A549 treated with RU486 at 1 μM for 4 hours (cell line): ENCODE measurements at places on chromosomes 16 and 17. TPM values are rescaled to one million over a fixed set of nuclear protein-coding genes. Genes with fewer than 3 reads are reported as not detected.

The HLF gene
- 0.05 to 0.42 TPM (median 0.19 TPM) in 5 replicates for total RNA-seq

The MYH8 gene
- not detected in 5 replicates for total RNA-seq

The CENPN gene
- 65.0 to 120 TPM (median 76.0 TPM) in 5 replicates for total RNA-seq

The GPR139 gene
- total RNA-seq, result not detected in 5 replicates

The RPRML gene
- 0.48 to 0.84 TPM (median 0.67 TPM) in 5 replicates for total RNA-seq

The GAST gene
- 0.57 TPM in 1 of 5 replicates, not detected in the others for total RNA-seq

The FOXC2 gene
- 2.1 to 3.4 TPM (median 2.9 TPM) in 5 replicates for total RNA-seq

The HMOX2 gene
- 51.4 to 58.9 TPM (median 55.7 TPM) in 5 replicates for total RNA-seq

The MATCAP1 gene
- 3.0 to 6.4 TPM (median 5.2 TPM) in 5 replicates for total RNA-seq

The CPNE7 gene
- 41.6 to 67.2 TPM (median 63.9 TPM) in 5 replicates for total RNA-seq

The SOST gene
- total RNA-seq, result not detected in 5 replicates

The CA5A gene
- not detected in 5 replicates for total RNA-seq

The CES1 gene
- total RNA-seq, result 28.7 to 51.1 TPM (median 32.7 TPM) in 5 replicates

The ICAM2 gene
- 0.08 TPM in 1 of 5 replicates, not detected in the others for total RNA-seq

The FBRS gene
- 29.2 to 47.0 TPM (median 41.2 TPM) in 5 replicates for total RNA-seq

The STH gene
- total RNA-seq, result not detected in 5 replicates

The ARL5C gene
- not detected in 5 replicates for total RNA-seq

The MT1A gene
- 17.0 to 21.0 TPM (median 17.8 TPM) in 5 replicates for total RNA-seq

The ADGRG3 gene
- total RNA-seq, result 0.16 to 0.79 TPM (median 0.62 TPM) in 5 replicates

The C16orf46 gene
- total RNA-seq, result 0.62 to 1.5 TPM (median 0.92 TPM) in 5 replicates

The KRTAP17-1 gene
- not detected in 5 replicates for total RNA-seq

The KRT40 gene
- total RNA-seq, result not detected in 5 replicates

The PRAC1 gene
- total RNA-seq, result not detected in 5 replicates

The NT5C gene
- 82.9 to 136 TPM (median 131 TPM) in 5 replicates for total RNA-seq

The TMEM95 gene
- not detected in 5 replicates for total RNA-seq

The CA7 gene
- total RNA-seq, result not detected in 5 replicates

The STAC2 gene
- total RNA-seq, result 0.12 to 0.34 TPM (median 0.21 TPM) in 5 replicates

The GCGR gene
- 0.13 to 0.36 TPM (median 0.17 TPM) in 4 of 5 replicates, not detected in the other for total RNA-seq

The SPAG9 gene
- 79.4 to 95.8 TPM (median 83.0 TPM) in 5 replicates for total RNA-seq

The SLC16A13 gene
- total RNA-seq, result 8.8 to 12.1 TPM (median 10.0 TPM) in 5 replicates

The KLHL10 gene
- 0.08 to 0.09 TPM (median 0.08 TPM) in 3 of 5 replicates, not detected in the others for total RNA-seq

The PIPOX gene
- 0.19 to 0.35 TPM (median 0.24 TPM) in 4 of 5 replicates, not detected in the other for total RNA-seq

The CCL16 gene
- total RNA-seq, result not detected in 5 replicates

The COX6A2 gene
- total RNA-seq, result not detected in 5 replicates

The ZFP1 gene
- total RNA-seq, result 10.0 to 12.7 TPM (median 11.4 TPM) in 5 replicates

The MED9 gene
- 17.2 to 20.2 TPM (median 18.7 TPM) in 5 replicates for total RNA-seq

The WNT9B gene
- not detected in 5 replicates for total RNA-seq

The ZNF287 gene
- total RNA-seq, result 8.6 to 16.4 TPM (median 14.1 TPM) in 5 replicates

The SLC5A2 gene
- 0.13 to 0.29 TPM in 2 of 5 replicates, not detected in the others for total RNA-seq

The G6PC1 gene
- not detected in 5 replicates for total RNA-seq

The DHRS7C gene
- not detected in 5 replicates for total RNA-seq

The TERB1 gene
- total RNA-seq, result not detected in 5 replicates

The TNFRSF13B gene
- not detected in 5 replicates for total RNA-seq

The SMIM36 gene
- total RNA-seq, result not detected in 5 replicates

The MMP25 gene
- 0.49 to 1.0 TPM (median 0.79 TPM) in 5 replicates for total RNA-seq

The LGALS9 gene
- 0.54 to 1.8 TPM (median 1.5 TPM) in 5 replicates for total RNA-seq

The RNF222 gene
- total RNA-seq, result not detected in 5 replicates

The PRSS33 gene
- 0.09 TPM in 1 of 5 replicates, not detected in the others for total RNA-seq
